ENCODE measurements at places on chromosomes 4 and X.

- DNase-seq, result no peak
Measured at GRCh38 chrX:19705196-19705769, 182.1 kb downstream of the SH3KBP1 start.

- DNase-seq, result no peak
Measured at GRCh38 chr4:31374256-31374960, 654.2 kb downstream of the PCDH7 start.

- no peak for DNase-seq
Measured at GRCh38 chrX:52217494-52218160, 32.9 kb downstream of the MAGED4 start.

GRCh38 chr4:16271411-16271810 is 45.1 kb upstream of the TAPT1 start:
- DNase-seq, result no peak

GRCh38 chr4:126269106-126269505 is 954.4 kb downstream of the FAT4 start:
- DNase-seq, result no peak

GRCh38 chr4:108830509-108831244 is 67.8 kb upstream of the ETNPPL start:
- no peak for DNase-seq

DNA sequence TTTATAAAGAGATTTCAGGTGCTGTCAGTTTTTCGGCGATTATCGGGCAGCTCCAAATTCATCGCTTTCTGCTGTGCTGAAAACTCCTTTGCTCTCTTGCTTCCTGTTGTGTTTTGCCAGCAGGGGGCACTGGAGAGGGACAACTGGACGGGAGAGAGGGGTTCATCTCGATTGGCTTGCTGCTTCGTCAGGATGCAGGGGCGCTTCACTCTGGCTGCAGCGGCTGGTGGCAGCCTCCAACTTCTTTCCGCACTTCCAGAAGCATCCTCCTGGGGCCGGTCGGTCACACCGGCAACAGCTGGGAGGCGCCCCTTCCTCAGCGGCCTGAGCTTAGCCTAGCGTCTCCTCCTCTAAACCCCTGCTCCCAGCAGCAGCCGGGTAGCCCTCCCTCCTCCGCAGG is 29.5 kb downstream of the MSL3 start:
- DNase-seq, result peak; percentile 60

DNA sequence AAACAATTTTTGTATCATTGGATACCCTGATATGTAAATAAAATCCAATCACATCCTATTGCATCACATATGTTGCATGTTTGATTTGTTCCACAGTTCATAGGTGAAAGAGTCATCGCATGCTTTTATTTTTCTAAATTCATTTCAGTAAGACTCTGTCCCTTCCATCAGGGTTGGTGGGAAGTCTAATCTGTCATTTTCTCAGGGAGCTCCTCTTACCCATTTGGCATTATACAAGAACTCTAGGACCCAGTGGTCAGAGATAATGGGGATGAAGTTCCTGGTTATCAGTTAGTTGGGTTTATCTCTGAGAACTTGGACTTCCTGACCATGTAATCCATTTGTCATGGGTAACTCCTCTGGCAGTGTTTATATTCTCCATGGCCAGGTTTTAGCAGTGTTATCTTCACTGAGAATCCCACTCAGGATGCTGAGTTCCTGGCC is 227.1 kb upstream of the JADE1 start:
- no peak for DNase-seq

- DNase-seq, result no peak
Measured at GRCh38 chr4:168723569-168723968, 226.7 kb downstream of the PALLD start.

GRCh38 chrX:40104630-40104984 is 6.8 kb upstream of the BCOR start:
- DNase-seq, result peak; percentile 77

DNA sequence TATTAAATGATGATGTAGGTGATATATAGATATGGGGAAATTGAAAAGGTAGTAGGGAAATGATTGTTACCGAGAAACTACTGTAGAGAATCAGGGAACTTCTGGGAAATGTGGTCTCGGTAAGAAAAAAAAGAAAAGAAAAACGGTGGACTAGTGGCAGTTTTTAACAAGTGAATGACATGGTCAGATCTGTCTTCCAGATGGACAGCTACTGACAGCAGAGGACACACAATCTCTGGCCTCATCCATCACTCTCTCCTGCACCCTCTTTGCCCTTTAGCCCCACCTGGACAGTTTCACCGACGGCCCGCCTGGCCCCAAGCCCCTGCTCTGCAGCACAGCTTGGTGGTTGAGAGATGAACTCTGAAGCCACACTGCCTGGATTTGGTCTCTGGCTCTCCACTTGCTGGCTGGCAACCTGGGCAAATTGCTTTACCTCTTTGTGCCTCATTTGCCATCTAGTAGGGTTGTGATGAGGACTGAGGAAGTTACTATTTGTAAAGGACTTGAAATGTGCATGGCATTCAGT is 23.4 kb downstream of the RBM47 start:
- DNase-seq, result no peak

GRCh38 chr4:65747386-65747785 is 77.1 kb upstream of the EPHA5 start:
- DNase-seq, result no peak

DNA sequence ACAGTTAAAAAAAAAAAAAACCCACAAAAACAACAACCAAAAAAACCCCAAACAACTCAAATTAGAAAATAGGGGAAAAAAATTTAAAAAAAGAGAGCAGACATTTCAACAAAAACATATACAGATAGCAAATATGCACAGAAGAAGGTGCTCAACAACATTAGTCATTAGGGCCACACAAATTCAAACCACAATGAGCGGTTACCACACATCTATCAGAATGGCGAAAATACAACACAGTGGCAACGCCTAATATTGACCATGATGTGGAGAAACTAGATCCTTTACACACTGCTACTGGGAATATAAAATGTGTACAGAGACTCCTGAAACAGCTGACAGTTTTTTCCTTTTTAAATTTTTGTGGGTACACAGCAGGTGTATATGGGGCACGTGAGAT is 19.4 kb downstream of the LYAR start:
- no peak for DNase-seq

DNA sequence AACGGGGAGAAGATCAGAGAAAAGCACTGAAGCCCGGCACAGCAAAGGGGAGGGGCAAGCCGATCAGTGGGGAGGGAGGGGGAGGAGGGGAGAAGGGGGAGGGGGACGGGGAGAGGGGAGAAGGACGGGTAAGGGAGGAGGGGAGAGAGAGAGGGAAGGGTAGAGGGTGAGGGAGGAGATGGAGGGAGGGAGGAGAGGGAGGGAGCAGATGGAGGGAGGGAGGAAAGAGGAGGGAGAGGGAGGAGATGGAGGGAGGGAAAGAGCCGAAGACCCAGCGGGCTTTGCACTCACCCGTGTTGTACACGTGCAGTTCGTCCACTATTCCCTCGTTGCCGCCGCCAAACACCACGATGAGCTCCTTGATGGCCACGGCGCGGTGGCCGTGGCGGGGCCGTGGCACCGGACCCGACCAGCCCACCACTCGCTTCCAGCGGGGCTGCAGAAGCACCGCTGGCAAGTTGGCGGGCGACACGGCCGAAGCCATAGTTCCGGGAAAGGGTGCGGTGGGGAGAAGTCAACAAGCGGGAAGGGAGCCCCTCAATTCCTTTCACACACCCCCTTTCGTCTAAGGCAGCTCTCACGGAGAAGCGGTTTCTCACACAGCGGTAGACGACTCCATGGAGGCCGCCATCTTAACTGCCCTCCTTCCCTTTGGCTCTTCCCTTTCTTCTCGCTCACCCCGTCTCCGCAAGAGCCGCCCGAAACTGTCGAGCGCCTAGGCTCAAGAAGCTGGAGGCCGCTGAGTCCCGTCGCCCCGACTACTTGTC is 1.1 kb downstream of the HCFC1 start:
- DNase-seq, result peak; percentile 54

- DNase-seq, result no peak
Measured at GRCh38 chr4:53618321-53618720, 27.0 kb upstream of the LNX1 start.

DNA sequence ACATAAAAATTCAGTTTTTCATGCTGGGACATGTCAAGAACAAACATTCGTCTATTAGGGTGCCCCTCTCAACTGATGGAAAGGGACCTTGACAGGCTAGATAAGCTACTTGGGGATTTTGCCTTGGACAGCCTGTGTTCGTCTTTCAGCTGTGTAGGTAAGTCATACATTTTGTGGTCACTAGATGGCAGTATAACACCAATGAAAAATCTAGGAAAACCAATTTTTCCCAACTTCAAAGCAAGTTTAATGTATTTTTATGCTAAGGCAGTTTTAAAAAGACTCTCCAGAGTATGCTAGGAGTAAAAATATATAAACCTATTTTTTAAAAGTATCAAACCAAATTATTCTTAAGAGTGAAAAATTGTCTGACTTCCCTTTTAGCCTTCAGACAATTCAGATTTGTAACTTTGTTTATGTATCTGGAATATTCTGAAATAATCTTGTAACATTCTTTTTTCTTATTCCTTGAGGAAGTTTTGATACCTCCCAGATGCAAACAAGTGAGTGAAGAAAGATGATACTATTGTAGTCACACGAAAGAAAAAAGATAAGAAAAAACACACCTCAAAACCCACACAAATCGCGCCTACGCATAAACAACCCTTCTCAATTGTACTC is 158.3 kb downstream of the CPE start:
- peak; percentile 60 for DNase-seq

Measured in kidney tubule cell (primary cell).